ENCODE measurements at places on chromosomes 2 and 18.

DNA sequence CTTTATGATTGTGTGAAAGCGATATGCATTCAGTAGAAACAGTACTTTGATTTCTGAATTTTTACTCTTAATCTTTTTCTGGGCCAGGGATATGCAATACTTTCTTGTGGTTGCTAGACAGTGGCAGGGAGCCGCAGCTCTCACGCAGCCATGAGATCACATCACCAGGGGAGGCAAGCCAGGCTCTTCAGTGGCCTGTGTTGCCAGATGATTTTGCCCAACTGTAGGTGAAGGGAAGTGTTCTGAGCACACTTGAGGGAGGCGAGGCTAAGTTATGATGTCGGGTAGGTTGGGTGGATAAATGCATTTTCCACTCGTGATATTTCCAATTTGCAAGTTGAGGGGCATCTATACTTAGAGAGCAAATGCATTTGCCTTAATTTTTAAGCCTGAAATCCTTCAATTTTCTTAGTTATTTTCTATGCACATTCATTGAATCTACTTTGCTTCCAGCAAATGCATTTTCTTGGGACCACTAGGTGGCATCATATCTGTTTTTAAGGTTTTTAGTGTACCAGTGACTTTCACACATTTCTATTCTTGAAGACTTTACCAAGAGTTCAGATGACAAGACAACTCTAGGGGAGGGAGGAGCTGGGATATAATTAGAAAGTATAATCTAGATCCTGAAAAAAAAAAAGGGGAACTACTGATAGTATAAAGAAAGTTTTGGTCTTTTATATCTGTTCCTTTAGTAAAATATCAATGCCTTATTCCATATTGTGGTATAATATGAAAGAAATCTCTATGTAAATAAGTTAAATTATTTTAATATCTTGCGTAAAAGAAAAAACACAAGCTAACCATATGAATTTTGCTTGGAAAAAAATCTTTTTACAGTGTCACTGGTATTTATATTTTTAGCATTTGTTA lies 643.3 kb downstream of the SOCS6 start:
- no peak for DNase-seq

- DNase-seq = no peak
Measured at GRCh38 chr2:67054728-67055127, 342.4 kb upstream of the ETAA1 start.

DNA sequence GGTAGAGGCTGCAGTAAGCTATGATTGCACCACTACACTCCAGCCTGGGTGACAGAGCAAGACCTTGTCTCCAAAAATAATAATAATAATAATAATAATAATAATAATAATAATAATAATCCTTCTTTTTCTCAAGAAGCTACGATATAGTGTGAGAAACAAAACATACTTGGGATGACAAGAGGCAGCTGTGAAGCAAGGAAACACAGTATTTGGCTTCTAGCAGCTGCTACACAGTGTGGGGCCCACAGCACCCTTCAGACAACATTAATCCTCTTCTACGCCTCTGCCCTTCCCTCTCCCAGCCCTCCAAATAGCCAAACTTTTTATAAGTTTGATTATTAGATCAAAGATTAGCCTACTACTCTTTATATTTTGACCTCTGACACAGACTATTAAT lies 62.2 kb downstream of the MYOM1 start:
- no peak for DNase-seq

GRCh38 chr2:49044350-49045079 lies 109.8 kb downstream of the FSHR start:
- no peak for DNase-seq

- DNase-seq = no peak
Measured at GRCh38 chr2:19484736-19485135, 126.3 kb upstream of the OSR1 start.

- no peak for DNase-seq
Measured at GRCh38 chr18:615773-616172, 19.0 kb downstream of the CLUL1 start.

GRCh38 chr2:26582890-26583289 lies 58.3 kb downstream of the CIB4 start:
- no peak for DNase-seq

Data from CMK (cell line).